Renal pelvis (tissue), 12 donors: ENCODE measurements at places on chromosomes 7 and 10. TPM values are rescaled to one million over a fixed set of nuclear protein-coding genes. Genes with fewer than 3 reads are reported as not detected.

- DNase-seq = no peak
Observed at GRCh38 chr10:45460235-45460878, 86.3 kb downstream of the ALOX5 start.

DNA sequence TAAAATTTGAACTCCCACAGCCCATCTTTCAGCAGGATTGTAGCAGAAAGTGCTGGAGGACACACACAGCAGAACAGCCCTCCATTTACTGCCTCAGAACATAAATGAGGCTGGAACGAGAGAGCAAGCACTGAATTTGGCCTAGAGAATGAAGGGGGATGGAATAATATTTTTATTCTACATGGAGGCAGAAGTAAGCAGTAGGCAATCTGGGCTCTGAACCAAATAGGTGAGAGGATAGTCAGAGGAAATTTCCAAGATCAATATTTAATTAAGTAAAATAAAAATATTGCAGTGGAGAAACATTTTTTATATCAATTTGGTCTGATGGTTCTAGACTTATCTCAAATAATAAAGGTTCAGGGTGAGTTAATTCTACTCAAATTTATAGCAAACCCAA, 29.2 kb upstream of the TSPAN13 start:
- DNase-seq = no peak

- no peak for DNase-seq
Observed at GRCh38 chr7:44087911-44088838, 5.8 kb upstream of the POLM start.

GRCh38 chr10:127016331-127016730, 111.1 kb downstream of the DOCK1 start:
- DNase-seq = no peak

The MNX1 gene
- polyA plus RNA-seq = 0.04 TPM

The ABCF2 gene
- polyA plus RNA-seq = 26.3 TPM

DNA sequence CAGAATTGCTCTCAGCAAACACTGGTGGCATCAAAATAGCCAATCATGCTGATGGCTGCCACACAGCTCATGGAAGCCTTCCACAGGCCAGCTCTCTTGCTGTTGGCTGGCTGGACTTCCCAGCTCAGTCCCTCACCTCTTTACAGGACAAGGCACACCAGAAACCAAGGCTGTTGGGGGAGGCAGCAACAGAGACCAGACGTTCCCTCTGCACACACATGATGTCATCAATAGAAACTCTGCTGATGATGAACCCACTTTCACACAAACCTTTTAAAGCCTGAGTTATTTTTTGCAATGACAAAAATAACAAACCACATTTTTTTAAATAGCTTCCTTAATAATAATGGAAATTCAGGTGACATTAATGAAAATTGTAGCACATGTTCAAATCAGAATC, 300.9 kb upstream of the C7orf33 start:
- DNase-seq = no peak

DNA sequence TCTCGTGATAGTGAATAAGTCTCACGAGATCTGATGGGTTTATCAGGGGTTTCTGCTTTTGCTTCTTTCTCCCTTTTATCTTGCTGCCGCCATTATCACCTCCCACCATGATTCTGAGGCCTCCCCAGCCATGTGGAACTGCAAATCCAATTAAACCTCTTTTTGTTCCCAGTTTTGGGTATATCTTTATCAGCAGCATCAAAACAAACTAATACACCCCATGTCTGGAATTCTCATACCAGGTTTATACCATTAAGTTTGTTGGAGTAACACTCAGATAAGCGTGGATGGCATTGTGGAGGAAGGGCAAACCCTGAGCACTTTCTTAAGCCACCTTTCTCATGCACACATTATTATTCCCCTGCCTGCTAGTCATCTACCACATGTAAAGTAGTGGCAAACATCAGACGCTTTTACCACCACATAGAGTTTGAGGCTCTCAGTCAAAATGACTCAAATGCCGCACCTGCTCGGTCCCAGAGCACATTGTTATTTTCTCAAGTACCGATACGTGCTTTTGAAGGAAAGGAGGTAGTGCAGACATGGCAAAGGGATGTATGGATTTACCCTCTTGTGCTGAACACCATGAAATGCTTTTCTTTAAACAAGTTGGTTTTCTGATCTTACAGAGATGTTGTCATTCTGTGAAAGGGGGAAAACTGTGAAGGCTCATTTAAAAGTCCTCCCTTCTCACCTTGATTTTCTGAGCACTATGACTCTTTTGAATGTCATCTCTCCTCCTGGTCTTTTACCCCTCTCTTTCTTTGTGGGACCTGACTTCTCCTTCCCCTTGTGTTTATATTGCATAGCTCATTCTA, 429.7 kb downstream of the EXOC4 start:
- no peak for DNase-seq

The TUBB8 gene
- polyA plus RNA-seq = 1.5 TPM

- DNase-seq = no peak
Observed at GRCh38 chr7:2554661-2555111, 638 bp downstream of the BRAT1 start.

DNA sequence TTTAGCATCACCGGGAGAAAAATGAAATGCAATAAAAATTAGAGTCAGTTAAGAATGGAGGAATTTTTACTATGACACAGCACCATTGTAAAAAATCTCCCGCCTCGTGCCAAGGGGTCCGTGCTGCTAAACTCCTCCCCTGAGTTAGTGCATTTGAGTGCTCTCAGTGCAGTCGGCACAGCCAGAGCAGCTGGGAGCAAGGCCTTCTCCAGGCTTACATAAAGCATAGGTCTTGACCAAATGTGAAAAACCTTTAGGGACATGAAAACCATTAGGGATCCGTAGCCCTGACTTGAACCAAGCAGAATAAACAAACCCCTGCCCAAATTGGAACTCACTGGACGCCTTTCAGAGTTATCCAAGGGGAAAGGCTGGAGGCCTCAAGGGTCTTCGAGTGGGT, 152.6 kb downstream of the PLCE1 start:
- no peak for DNase-seq

The FAM131B gene
- 2.6 TPM for polyA plus RNA-seq

The FBXL13 gene
- polyA plus RNA-seq = 3.5 TPM

- peak; percentile 29 for DNase-seq
Observed at GRCh38 chr7:117872561-117873309, 506 bp downstream of the CTTNBP2 start.

The MYL10 gene
- polyA plus RNA-seq = 0.36 TPM

The ACTR3C gene
- 9.1 TPM for polyA plus RNA-seq

DNA sequence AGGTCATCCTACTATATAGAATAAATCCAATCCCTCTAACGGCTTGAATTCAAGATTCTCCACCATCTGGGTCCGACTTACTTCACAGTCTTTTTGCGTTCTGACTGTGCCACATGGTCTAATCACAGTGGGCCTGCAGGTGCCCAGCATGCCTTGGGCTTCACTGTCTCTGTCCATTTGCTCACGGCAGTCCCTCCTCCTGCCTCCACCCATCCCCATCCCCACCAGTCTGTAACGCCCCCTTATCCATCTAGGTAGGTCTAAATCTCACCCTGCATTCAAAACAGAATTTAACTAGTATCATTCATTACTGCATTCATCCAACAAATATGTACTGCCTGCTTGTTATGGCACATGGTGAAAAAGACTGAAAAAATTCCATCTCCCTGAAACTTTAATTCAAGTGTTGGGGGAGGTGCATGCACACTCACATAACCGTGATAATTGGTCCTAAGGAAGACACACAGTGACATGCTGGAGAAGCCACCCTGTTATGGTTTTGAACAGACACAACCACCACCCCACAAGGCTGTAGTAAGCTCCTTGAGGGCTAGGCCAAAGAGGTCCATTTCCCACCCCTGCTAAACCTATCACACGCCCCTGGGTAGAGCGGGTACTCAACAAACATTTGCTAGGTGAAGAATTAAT, 24.2 kb downstream of the SORBS1 start:
- DNase-seq = no peak

The PDE1C gene
- polyA plus RNA-seq = 5.0 TPM

DNA sequence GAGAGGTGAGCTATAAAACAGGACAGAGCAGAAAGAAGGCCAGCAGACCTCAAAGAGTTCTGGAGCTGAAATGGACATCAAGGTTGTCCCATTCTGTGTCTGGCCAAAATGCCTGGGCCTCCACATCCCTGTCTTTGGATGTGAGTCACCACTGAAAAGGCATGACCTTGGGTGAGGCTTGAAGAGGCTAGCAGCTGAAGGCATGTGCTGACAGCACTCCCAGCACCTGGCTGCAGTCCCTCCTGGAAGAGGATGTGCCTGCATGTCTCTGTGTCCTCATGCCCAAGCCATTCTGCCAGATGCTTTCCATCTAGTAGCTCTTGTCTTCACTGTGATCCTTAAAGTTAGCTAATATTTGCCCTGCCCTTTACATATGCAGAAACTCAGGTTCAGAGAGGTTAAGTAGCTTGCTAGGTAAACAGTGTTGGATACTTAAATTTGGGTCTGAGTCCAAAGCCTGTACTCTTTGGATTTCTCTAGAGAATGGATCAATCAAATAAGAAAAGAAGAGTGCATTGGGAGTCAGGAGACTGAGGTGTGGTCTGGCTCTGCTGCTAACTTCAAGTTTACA, 35.8 kb downstream of the HECW1 start:
- no peak for DNase-seq

- DNase-seq = no peak
Observed at GRCh38 chr10:28219251-28219650, 83.6 kb downstream of the MPP7 start.

The SNX8 gene
- 44.3 TPM for polyA plus RNA-seq

The PNLIPRP1 gene
- not detected for polyA plus RNA-seq
